Epithelial cell of prostate (primary cell): ENCODE measurements at places on chromosomes 6 and 20.
A peak's percentile ranks its signal among the peaks of the same experiment; 100 is the strongest.

GRCh38 chr6:9540534-9541126, 874.2 kb downstream of the TFAP2A start:
- DNase-seq, result no peak

- no peak for DNase-seq
Measured at GRCh38 chr6:136338486-136338885, 48.8 kb upstream of the BCLAF1 start.

- no peak for DNase-seq
Measured at GRCh38 chr6:149459761-149460160, 25.1 kb downstream of the ZC3H12D start.

DNA sequence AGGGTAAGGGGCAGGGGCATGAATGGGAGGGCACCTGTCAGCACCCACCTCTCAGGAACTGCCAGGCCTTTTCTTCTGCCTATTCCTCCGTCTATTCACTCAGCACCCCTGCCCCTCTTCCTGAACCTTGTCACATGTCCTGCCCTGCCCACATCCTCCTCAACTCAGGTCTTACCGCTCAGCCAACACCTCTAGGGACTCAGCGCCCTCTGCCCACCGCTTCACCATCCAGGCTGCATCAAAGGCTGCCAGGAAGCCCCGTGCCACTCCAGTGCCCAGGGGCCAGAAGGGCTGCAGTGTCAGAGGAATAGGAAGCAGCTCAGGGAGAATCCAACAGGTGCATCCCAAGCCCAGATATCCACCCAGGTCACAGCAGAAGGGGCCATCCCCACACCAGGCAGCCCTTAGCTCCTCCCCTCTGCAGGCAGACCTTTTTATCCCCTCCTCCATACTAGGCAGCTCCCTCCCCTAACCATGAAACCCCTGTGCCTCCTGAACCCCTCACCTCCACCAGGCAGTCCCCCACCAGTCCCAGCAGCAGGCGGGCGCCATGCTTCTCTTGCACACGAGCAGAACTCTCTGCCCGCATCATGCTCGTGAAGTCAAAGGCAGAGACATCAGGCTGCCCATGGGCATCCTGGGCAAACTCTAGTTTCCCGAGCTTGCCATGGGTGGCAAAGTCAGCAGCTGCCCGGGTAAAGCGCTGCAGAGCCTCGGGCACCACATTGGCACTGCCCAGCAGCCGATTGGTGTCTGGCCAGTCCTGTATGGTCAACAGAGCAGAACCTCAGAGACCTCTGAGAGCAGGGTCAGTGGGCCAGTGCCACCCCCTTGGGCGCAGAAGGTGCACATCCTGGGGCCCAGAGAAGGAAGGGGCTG, 5.5 kb downstream of the MICAL1 start:
- no peak for DNase-seq

GRCh38 chr6:2622671-2623070, 128.1 kb downstream of the MYLK4 start:
- DNase-seq, result no peak

- no peak for DNase-seq
Measured at GRCh38 chr6:138971601-138972000, 16.5 kb downstream of the REPS1 start.

- DNase-seq, result no peak
Measured at GRCh38 chr6:140041571-140042332, 667.3 kb upstream of the CITED2 start.

DNA sequence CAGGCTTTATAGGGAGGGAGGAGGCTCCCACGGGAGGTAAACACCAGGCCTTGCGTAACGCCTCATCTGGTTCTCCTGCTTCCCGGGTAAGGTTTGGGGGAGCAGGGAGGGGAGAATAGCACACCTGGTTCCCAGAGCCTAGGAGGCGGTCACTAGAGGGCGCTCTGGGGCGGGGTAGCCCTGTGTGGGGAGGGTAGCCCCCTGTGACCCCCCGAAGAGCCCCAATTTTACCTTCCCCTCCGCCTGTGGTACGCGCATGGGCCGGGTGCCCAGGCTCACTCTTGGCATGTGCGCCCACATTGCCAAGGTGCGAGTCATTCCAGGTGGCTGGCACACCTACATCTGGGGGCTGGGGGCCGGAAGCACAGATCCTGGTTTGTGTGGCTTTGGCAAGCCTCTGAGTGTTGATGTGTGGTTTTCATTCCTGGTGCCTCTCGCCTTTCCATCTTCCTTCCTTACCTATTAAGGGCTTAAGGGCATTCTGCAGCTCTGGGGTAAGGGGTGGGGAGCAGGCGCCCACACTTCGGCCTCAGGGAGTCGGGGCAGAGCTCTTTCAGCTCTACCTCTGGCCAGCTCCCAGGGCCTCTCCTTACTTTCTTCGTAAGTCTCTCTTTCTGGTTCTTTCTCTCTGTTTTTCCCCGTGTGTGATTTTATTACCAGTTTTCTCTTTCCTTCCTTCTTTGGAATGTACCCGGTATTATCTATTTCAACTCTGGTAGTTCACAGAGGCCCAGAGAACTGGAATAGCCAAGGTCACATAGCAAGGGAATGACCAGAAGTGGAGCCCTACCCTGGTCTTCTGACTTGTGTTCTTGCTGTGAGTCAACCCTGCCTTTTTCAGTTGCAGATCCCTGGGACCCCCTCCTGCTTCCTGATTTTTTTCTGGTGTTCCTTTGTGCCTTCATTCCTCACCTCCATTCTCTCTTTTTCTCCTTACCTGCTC, 492 bp upstream of the RNF39 start:
- peak; percentile 80 for DNase-seq

DNA sequence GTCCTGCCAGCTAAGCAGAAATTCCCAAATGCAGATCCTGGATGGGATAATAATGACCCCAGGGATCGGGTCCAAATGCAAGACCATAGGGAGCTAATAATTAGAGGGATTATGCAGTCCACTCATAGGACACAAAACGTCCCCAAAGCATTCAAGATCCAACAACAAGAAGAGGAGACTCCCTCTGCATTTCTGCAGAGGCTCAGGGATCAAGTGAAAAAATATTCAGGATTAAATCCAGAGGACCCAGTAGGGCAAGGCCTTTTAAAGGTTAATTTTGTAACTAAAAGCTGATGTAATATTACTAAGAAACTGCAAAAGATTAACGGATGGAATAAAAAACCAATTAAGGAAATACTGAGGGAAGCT, 22.2 kb downstream of the HLA-A start:
- DNase-seq, result no peak

DNA sequence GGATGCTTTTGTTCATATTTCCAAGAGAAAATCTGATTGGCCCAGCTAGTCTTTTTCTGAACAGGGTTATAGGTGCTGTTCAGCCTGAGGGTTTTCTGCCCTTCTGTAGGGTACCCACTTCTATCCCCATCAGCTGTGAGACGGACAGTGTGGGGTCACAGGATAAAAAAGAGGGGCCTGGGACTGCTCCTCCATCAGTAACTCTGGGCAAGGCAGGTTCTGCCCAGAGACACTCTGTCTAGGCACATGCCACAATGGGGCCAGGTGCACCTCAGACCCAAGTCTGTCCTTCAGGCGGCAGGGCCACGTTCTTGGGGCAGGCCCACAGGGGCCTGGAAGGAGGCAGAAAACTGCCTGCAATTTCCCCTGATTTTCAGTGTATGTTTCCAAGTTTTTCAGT, 20.0 kb downstream of the ID4 start:
- no peak for DNase-seq

GRCh38 chr6:147974376-147974775, 368.3 kb upstream of the SASH1 start:
- peak; percentile 46 for DNase-seq

GRCh38 chr6:95280686-95281273, 296.6 kb upstream of the MANEA start:
- no peak for DNase-seq

GRCh38 chr6:23728707-23729106, 397.3 kb upstream of the NRSN1 start:
- DNase-seq, result no peak

- no peak for DNase-seq
Measured at GRCh38 chr6:121873595-121873994, 438.1 kb downstream of the GJA1 start.

- no peak for DNase-seq
Measured at GRCh38 chr20:18705490-18705889, 108.1 kb upstream of the SCP2D1 start.

DNA sequence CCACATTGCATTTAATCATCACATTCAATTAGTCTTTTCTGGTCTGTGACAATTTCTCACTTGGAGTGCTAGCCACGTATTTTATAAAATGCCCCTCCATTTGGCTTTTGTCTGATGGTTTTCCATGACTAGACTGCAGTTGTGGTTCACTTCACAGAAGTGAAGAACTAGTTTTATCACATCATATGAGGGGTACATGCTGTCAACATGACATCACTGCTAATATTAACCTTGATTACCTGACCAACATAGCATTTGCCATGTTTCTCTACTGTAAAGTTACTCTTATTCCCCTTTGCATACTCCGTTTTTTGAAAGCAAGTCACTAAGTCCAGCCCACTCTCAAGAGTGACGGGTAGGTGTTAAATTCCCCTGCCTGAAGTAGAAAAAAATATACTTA, 48.0 kb upstream of the COL10A1 start:
- no peak for DNase-seq

DNA sequence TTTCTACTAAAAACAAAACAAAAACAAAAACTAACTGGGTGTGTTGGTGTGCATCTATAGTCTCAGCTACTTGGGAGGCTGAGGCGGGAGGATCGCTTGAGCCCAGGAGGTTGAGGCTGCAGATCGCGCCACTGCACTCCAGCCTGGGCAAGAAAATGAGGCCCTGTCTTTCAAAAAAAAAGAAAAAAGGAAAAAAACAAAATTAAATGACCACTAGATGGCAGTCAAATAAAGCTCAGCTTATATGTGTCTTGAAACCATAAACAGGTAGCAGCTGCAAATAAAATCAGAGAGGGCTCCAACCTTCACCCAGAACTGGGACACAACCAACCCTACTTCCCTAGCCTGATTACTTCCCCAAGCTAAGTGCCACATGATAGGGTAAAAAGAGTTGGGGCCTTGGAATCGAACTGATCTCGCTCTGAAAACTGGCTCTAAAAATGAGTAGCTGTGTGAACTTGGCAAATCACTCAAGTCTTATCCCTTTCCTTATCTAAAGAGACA, 67.1 kb upstream of the ADGRF4 start:
- DNase-seq, result no peak

GRCh38 chr6:103799971-103800670, 1059.6 kb downstream of the HACE1 start:
- DNase-seq, result no peak

DNA sequence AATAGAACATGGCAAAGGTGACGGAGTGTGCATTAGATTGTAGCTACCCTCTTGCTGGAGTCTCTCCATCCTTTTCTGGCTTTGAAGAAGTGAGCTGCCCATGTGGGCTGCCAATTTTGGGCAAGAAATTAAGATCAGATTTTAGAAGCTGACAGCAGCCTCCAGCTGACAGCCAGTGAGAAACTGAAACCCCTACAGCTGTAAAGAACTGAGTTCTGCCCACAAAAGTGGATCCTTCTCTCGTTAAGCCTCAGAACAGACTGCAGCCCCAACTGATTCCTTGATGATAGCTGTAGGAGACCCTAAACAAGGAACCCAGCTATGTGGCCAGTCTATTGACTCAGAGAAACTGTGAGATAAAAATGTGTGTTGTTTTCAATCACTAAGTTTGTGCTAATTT, 134.1 kb downstream of the CD109 start:
- no peak for DNase-seq

DNA sequence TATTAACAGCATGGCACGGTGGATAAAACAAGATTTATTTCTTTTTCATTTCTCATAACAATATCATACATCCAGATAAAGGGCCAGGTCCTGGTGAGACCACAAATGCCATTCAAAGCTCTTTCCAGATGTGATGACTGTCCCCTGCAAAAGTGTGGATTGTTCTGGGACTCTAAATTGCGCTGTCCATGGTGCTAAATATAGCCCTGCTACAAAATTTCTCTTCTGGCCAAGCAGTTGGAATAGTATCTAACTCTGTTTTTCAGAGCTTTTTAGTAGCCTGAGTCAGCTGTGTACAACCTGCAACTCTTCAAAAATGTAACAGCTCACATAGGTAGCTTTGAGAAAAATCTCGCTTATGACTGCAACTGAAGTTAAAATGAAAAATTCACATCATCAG, 115.8 kb downstream of the MANEA start:
- DNase-seq, result no peak

- DNase-seq, result no peak
Measured at GRCh38 chr6:31676904-31677303, 4.0 kb downstream of the LY6G5C start.

- DNase-seq, result no peak
Measured at GRCh38 chr6:73690056-73690455, 5.9 kb upstream of the CD109 start.

DNA sequence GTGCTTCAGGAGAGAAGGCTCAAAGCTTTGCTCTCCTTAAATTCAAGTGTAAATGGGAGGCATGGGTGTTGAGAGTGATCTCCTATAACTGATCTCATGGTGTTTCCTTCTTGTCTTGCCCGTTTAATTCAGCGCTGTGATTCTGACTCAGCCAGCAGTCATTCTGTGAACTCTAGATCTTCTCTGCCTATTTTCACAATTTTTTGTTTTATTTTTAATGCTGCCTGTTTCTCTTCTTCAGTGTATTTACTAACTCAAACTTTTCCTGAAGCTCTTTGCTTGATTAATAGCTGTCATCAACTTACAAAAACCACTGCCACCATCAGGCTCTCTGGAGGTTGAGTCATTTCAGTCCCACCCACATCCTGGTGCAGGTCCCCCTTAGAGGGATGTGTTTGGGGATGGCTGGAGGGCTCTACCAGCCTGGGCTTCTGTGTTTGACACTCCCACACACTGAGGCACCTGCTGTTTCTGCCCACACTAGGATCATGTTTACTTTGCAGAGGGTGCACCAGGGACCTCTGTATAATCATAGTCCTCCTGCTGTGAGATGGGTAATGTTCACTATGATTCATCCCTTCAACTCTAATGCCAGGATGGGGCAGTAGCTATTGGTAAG, 94.0 kb downstream of the SHLD1 start:
- no peak for DNase-seq

- no peak for DNase-seq
Measured at GRCh38 chr6:16166871-16167608, 38.2 kb downstream of the MYLIP start.

DNA sequence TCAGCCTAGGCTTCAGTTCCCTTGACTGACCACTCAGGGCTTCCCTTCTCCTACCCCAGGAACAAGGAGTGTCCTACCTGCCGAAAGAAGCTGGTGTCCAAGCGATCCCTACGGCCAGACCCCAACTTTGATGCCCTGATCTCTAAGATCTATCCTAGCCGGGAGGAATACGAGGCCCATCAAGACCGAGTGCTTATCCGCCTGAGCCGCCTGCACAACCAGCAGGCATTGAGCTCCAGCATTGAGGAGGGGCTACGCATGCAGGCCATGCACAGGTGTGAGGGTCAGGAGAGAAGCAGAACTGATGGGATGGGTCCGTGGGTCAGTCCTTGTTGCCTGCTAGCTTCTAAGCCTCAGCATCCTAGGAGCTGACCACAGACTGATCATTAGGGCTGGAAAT, 1.6 kb downstream of the RING1 start:
- DNase-seq, result no peak
